ENCODE measurements at places on chromosomes 1 and 21.
A peak's percentile ranks its signal among the peaks of the same experiment; 100 is the strongest.

DNA sequence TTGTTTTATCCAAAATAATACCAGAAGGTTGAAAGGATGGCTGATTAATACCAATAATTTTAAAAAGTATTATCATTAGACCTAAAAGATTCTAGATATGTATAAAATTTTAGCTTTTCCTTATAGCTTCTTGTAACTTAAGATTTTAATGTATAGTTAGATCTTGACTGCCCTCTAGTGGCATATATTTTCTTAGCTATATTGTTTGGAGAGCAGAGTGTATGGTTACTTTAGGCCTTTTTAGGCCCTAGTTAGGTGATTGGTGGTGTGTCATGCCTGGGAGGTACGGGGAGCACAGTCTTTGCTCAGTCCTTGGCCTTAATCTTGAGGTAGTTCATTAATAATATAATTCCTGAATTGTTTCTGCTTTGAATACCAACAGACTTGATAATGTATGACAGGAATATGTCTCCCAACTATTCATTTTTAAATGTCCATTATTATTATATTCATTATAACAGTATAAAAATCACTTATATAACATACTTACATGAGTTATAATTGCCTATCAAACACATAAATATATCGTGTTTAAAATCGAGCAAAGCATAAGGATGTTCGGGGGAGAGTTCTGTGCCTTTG, 328.4 kb downstream of the ZP4 start:
- peak; percentile 34 for DNase-seq

DNA sequence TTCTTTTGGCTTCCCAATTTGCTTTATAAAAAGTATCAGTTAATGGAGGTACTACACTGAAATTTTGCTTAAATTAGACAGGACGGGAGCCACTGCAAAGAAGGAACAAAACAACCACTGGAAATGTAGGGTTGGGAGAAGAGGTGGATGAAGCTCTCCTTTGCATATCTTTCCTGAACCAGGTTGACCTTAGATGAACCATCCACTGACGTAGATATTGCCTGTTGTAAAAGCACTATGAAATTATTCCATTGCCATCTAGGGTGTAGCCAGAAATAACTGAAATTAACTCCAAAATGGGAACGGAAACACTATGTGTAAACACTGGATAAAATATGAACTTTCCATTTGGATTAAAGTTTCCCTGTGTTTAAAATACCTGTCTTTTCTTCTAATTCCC, 1.2 kb upstream of the ABL2 start:
- no peak for DNase-seq

DNA sequence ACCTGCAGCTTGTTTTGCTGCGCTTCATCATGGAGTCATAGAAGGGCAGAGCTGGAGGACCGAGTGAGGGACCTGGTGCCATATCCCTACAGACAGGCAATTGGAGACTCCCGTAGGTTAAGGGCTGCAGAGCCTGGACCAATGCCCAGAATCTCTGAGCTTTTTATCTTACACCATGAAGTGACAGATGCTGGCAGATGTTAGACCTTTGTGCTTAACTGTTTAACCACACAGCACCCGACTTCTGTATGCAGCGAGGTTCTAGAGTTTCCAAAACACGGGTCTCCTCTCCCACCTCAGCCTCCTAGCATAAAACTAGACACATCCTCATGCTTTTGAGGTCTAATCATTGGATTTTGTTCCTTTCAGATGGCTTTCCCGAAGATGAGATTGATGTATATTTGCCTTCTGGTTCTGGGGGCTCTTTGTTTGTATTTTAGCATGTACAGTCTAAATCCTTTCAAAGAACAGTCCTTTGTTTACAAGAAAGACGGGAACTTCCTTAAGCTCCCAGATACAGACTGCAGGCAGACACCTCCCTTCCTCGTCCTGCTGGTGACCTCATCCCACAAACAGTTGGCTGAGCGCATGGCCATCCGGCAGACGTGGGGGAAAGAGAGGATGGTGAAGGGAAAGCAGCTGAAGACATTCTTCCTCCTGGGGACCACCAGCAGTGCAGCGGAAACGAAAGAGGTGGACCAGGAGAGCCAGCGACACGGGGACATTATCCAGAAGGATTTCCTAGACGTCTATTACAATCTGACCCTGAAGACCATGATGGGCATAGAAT, 47.6 kb downstream of the B3GALT5 start:
- DNase-seq: no peak

DNA sequence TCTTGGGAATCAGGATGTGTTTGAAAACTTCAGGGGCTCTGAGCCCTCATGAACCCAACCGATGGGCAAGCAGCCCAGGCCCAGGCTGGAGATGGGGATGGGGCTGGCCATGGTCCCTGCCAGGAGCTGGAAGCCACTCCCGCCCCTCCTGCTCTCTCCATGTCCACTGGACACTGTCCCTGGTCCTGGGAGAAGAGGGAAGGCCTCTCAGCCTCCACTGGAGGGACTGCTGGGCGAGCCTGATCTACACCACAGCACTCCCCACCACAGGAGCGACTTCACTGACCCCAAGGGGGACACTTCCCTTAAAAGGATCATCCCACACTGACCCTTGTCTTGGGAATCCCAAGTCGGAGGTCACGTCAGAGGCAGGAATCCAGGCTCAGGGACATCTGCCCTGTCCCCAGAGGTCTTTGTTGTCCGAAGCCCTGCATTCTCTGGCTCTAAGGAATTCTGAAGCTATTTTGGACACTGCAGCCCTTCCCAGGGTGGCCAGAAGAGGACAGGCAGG, 16.9 kb upstream of the COL18A1 start:
- no peak for DNase-seq

- DNase-seq: no peak
Observed at GRCh38 chr1:195097316-195097715, 1510.9 kb downstream of the KCNT2 start.

- DNase-seq: no peak
Observed at GRCh38 chr1:234213658-234214128, 159.6 kb upstream of the COA6 start.

- no peak for DNase-seq
Observed at GRCh38 chr21:34558166-34558565, 46.2 kb upstream of the KCNE1 start.

DNA sequence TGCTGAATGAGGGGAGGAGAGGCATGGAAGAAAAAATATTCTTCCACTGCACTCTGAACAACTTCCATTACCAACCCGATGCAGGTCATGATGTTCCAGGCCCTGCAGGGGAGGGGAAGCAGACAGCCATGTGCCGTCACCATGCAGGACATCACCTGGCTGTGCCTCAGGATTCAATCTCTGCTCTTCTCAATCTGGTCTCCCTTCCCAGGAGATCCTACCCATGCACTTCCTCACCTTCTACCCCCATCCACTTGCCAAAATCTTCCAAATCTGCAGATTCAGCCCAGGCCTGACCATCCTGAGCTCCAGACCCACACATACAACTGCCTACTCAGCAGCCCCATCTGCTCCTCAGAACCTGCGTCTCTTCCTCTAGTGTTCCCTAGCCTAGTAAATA, 5.8 kb upstream of the PAQR6 start:
- no peak for DNase-seq

- no peak for DNase-seq
Observed at GRCh38 chr1:119009312-119009655, 21.1 kb upstream of the TBX15 start.

DNA sequence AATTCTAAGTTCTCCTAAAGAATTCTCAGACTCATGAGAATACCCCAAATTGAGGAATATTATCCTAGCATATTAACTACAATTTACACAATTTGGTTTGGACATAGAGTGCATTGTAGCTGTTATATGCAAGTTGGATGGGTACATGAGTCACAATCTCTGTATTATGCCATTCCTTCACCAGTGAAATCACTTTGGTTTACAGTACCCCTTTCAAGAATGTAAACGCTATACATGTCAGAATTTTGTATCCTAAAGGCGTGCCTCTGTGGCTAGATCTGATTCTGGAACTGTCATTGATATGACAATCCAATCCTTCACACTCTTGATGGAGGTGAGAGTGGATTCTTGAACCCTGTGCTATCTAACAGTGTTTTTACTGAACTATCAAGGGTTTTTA, 6.7 kb upstream of the IL10RB start:
- no peak for DNase-seq

- no peak for DNase-seq
Observed at GRCh38 chr1:147496571-147497210, 44.6 kb upstream of the BCL9 start.

DNA sequence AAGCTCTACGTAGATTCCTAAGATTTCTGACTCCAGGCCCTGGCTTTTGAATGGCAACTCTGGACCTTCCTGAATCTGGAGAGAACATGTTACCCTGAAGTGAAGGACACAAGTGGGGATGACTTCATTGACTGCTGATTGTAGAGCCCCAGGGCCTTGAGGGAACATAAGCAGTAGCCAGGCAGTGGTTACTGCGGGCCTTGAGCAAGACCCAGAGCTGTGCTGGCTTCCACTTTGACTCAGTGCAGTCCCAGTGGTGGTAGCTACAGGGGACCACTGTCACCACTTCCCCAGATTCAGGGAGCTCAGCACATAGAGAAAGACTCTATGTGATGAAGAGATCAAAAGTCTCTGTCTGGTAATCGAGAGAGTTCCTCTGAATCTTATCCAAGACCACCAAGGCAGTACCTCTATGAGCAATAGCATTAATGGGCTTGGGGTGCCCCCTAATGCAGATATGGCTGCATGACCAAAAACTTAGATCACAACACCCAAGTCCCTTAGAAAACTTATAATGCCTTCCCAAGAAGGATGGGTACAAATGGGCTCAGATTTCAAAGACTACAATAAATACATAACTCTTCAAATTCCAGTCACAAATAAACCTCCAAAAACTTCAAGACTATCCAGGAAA, 1278.3 kb downstream of the AMY1C start:
- DNase-seq: no peak

DNA sequence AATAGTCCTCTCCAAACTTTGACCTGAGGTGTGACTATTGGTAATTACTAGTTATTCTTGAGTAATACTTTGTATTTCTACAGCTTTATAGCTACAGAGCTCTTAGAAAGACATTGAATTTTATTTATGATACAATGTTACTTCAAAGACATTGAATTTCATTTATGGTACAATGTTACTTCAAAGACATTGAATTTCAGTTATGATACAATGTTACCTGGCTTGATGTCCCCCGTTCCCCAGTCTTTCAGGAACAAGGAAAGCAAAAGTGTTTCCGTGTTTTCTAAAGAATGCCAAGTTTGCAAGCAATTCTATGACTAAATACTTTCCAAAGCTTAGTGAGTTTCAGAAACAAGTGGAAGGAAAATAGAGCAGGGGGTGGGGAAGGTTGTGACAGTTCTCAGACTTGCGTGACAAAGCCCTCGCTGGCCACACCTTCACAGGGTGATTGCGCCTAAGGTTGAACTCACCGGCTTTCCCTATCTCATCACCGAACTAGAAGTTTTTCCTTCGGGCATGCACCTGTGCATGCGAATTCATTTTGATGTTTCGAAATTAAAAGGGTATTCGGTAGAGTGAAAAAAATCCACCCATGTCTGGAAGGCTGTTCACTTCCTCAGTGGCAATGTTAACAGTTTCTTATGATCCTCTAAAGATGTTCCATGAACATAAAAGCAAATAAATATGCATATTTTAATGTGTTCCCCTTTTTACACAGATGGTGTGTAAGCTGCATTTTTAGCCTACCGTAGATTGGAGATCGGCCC, 909 bp upstream of the PAXBP1 start:
- DNase-seq: peak; percentile 14

- no peak for DNase-seq
Observed at GRCh38 chr1:194230351-194231144, 1044.1 kb upstream of the B3GALT2 start.

GRCh38 chr1:179175011-179175841, 54.3 kb downstream of the ABL2 start:
- DNase-seq: no peak

DNA sequence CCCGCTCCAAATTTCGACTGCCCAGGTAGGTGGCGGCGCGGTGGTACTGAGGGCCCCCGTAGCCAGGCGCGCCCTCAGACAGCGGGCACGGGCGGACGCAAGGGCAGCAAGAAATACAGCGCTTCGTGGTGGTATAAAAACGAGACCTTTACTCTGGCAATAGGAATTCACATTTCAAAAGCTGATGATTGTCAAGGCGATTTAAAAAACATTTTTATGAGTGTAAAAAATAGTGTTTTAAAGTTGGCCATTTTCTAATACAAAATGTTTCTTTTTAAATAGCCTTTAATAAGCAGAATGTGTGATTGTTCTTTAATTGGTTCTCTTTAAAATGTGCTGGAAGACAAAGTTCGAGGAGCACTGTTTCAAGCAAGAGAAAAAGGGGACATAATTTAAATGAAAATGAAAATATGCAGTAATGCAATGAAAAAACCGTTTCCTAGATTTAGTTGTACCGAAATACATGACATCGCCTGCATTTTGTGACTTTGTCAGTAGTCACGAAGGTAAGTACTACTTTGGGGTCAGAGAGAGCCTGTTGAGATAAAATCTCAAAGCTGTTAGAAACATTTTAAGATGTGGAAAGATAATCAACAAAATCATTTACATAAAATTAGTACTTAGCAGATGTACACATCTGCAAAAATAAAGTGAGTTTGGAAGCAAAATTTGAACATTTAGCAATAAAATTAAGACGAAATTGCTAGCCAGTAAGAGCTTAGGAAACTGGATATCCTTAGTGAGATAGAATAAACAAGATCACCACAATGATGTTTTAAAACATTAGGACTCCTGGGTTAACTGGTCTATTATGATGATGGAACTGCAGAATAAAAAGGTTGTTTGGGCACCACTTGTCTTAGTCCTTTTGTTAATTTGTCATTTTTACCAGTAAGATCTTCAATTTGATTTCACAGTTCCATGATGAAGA, 1.1 kb upstream of the PSMG1 start:
- peak; percentile 16 for DNase-seq

GRCh38 chr1:41663671-41664400, 179.4 kb upstream of the EDN2 start:
- DNase-seq: no peak

GRCh38 chr1:1600861-1601563, 1.1 kb upstream of the FNDC10 start:
- no peak for DNase-seq

DNA sequence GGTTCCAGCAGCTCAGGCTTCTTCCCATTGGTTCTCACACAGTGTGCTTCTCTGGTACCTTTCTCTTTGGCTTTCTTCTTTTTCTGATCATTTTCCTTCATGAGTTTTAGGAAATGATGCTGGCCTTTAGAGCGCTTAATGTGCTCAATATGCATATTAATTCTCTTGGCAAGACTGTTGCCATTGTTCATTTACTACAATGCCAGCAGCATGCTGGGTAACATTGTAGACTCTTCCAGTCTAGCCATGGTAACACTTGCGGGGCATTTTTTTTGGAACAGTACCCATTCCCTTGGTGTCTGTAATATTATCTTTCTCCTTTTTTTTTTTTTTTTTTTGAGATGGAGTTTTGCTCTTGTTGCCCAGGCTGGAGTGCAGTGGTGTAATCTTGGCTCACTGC, 21.7 kb downstream of the UBE4B start:
- no peak for DNase-seq

DNA sequence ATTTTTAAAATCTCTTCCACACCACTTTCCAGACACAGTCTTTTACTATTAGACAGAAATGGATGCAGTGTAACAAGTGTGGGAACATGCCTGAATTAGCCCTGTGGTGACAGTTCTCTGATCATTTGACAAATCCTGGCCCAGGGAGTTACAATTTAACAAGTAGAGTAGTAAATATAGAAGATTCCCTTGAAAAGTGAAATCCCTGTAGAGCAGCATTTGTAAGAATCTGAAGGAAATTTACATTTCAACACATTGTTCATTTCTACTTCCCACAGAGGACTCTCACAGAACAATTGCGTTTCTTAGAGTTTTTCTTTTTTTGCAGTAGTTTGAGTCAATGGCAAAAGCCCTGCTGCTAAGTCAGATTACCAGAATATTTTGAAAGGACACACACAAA, 458.3 kb upstream of the BRINP3 start:
- DNase-seq: no peak

All from NCI-H748 treated with DMSO at 0.1 percent for 48 hours (cell line).